Stimulated activated CD4-positive, alpha-beta T cell treated with anti-CD3 and anti-CD28 coated beads, Interleukin-15, amount 100 ng/mL, for 1 hour (primary cell): ENCODE measurements at places on chromosomes 5 and 9.

- no peak for DNase-seq
Observed at GRCh38 chr9:26650325-26650724, 242.3 kb downstream of the CAAP1 start.

GRCh38 chr5:165809914-165810313 is 2304.5 kb downstream of the MAT2B start:
- DNase-seq = no peak

DNA sequence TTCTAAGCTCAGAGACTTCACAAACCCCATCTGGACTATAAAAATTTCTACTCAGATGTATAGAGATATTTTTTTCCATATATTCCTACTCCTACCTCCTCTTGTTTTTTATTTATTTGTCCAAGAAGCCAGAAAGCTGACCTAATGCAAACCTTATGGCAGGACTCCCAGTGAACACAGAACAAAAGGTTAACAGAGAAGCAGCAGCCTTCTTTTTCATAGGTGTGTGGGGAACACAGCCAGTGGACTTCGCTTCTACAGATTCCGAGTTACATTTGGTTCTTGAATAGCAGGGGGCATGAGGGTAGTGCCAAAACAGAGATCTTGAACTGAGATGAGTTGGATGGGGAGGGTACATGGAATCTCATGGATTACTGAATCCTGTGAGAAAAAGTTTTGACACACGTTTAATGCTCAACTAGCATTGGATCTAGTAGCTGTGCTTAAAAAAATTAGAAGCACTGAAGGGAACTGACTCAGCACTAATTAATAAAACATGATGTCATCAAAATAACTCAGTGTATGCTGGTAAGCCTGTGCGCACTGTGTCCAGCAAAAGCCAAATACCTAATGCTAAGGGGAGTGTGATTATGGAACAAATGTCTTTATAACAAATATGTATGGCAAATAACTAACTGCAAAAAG is 240.1 kb downstream of the GABRB2 start:
- no peak for DNase-seq

GRCh38 chr5:168204165-168204564 is 87.3 kb upstream of the WWC1 start:
- DNase-seq = no peak

GRCh38 chr5:57549566-57549965 is 67.0 kb upstream of the ACTBL2 start:
- DNase-seq = no peak

- no peak for DNase-seq
Observed at GRCh38 chr9:136117916-136118319, 757 bp downstream of the TMEM250 start.

- DNase-seq = no peak
Observed at GRCh38 chr9:7790022-7790818, 9.4 kb downstream of the DMAC1 start.

DNA sequence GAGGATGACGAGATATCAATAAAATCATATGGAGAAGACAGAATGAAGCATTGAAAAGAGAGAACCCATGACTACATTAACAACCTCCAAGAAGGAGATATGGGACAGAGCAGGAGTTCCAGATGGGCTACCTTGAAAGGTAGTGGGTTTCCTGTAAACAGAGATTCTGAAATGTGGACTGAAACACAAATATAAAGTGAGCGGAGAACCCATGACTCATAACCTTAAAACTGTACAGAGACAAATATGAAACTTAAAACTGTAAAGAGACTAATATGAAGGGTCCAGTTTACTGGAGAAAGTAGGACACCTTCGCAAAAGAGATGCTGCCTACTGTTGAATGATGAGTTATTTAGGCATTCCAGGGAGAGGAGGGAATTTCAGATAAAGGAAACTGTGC is 383.7 kb downstream of the CAAP1 start:
- no peak for DNase-seq

DNA sequence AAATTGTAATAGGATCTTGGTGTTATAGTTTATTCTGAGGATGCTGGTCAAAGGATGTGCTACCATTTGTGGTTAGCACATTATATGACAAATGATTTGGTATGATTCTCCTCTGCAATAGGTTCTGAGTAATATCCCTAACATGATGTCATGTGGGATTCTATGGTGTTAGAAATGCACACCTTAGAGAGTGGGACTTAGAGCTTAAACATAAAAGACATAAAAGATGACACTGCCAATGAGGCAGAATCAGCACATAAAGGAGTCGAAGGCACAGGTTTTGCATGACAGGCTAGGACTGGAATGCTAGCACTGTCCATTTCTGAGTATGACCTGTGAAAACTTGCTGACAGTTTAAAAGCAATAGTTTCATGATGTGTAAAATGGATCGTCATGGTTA is 100.4 kb downstream of the OSTF1 start:
- DNase-seq = no peak

DNA sequence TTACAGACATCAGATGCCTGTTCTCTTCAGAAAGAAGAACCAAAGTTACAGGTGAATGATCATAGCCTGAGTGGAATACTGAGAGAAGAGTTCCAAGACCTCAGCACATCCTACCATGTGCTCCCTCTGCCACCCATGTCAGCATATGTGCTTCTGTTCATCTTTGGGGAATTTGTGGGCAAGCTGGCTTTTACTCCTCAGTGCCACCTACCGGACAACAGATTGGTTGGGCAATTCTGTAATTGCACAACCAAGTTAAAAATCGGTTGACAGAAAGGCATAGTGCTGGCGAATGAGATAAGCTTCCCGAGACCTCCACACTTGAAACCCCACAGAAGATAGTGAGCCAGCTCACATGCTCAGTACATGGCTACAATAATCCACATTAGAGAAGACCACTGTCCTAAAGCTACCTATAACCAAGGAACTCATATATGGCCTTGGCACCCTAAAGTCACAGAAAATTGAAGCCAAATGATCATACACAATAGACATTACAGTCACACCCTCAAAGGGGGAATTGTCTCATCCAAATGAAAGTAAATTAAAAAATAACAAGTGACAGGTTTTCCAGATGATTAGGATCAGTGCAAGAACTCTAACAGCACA is 1238.0 kb upstream of the NUDT12 start:
- no peak for DNase-seq

DNA sequence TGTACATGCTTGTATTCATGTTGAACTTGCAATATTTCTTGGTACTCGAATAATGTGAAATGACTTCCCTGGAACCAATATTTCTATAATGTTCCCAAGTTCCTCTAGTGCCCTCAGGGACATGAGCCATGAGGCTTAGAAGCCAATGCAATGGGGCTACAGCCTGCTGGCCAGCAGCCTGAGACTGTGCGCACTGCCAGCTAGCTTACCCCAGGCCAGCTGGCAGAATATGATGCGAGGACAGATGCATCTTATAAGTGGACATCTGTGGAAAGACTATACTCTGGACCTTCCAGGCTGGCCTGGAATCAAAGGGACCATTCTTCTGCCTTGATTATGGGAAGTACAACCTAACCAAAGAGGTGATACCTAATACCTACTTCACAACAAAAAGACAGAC is 1862.0 kb upstream of the ACO1 start:
- DNase-seq = no peak

DNA sequence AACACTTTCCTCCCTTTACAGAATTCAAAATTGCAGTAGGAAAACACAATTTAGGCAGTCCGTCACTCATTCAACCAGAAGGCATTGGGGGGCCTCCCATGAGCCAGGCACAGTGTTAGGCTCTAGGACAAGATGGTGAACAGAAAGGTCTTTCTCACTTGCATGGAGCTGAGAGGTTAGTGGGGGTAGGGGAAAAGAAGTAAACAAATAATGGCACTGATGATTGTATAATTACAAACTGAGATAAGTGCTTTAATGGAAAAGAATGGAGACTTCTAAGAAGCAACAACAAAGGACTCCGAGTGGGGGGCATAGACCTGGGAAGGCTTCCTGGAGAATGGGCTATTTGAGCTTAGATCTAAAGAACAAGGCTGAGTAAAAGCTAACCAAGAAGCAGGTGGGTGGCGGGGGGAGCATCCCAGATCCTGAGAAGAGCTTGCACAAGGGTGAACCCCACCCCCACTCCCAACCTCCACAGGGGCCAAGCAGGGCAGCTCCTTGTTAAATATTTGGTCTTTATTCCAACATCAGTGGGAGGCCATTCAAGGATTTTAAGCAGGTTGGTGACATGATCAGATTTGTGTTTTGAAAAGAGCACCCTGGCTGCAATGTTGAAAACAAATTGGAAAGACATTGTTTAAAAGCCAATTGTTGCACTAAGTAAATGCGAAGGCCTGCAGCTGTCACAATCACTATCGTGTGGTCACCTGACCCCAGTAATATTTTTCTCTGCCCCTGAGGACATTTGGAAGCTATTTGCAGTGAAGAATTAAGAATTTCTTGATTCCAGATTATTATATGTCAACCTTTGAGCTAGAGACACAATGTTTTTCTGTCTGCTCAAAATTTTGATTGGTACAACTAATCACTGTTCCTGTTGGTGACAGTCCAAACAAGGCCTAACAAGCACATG is 73.9 kb upstream of the EFNA5 start:
- no peak for DNase-seq

DNA sequence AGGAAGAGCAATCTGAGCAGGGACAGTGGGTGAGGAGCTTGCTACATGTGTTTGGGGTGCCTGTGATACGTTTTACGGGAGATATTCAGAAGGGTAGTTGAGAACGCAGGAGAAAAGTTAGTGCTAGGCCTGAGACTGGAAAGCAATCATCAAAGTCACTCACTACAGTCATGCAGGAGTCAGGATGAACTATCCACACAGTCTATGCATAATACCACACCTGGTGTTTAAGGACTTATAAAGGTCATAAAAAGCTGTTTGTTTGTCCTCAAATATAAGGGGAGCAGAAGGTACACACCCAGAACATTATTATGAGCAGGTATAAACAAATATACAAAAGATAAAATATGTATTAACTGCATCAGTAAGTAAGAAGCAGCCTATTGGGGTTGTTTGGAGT is 176.6 kb downstream of the GNA14 start:
- no peak for DNase-seq

DNA sequence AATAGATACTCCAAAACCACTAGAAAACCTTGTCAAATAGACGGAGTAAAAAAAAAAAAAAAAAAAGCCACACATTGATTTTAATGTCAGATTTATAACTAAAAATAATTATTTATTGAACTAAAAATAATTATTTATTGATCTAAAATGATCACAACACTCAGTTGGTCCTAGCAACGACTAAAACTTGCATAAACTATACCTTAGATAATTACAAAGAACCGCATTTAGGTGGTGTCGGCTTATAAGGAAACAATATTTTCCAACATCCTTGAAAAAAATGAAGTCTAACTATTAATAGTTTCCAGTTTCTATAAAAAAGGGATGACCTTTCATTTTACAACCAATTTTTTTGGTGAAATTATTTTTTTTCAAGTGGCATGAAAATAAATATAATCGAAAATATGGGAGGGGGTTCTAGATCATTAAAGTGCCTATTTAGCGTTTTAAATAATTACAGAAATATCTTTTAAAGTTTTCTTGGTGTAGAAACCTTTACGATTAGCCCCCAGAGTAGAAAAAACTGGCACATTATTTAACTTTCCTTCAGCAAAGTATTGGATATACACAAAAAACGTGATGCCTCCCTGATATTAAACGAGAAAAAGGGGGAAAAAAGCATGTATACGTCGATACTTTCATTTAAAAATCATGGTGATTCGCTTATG is 3.7 kb downstream of the ARRDC3 start:
- no peak for DNase-seq

- no peak for DNase-seq
Observed at GRCh38 chr9:114431770-114432169, 44.0 kb upstream of the AKNA start.

GRCh38 chr5:52838326-52839015 is 50.8 kb downstream of the ITGA1 start:
- DNase-seq = no peak
